ENCODE measurements at places on chromosomes 13 and 19.

DNA sequence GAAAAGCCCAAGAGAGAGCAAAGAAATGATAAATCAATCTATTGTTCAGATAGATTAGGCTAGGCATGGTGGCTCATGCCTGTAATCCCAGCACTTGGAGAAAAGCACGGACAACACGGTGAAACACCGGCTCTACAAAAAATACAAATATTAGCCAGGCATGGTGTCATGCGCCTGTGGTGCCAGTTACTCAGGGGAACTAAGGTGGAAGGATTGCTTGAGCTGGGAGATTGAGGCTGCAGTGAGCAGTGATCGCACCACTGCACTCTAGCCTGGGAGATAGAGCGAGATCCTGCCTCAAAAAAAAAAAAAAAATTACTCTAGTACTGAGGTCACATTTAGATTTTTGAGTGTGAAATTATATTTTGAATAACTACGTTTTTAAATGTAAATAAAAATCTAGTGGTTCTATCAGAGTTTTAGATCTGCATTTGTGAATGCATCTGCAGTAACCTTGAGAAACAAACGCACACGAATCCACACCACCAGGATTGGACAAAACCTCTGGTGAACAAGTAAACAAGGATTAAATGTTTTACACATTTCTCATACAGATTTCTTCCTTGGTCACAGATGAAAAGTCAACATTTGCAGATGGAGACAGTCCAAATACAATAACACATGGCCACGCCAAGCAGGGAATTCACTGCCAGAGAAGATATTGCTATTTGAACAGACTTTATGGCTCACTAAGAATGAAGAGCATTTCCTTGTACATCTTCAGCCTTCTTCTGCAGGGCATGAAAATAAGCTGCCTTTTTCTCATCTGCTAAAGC is 917.6 kb downstream of the PCDH9 start:
- no peak for DNase-seq

- no peak for DNase-seq
Observed at GRCh38 chr19:12261554-12261953, 33.1 kb downstream of the ZNF44 start.

DNA sequence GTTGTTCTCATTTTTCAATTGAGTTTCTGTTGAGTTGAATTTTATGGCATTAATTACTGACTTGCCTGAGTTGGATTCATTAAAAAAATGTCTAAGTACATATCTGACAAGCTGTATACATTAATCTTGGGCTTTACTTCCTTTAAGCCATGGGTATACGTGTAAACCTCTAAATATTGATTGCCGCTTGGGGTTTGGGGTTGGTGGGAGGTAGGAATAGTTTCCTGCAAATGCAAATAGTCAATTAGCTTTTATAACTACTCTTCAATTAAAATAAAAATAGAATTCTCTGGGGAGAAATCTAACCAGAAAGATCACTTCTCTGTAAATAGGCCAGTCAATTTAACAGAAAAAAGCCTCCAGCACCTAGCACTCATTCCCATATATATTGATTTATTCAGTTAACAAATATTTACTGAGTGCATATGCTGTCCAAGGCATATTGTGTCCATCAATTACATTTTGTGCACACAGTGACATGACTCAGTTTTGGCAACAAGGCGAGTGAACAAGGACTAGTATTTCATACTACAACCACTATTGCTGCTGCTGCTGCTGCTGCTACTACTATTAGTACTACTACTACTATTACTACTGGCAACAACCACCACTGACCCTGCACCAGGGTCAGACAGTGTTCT is 306.8 kb downstream of the RFC3 start:
- no peak for DNase-seq

GRCh38 chr13:29131881-29132668 is 311.9 kb downstream of the MTUS2 start:
- DNase-seq = no peak

DNA sequence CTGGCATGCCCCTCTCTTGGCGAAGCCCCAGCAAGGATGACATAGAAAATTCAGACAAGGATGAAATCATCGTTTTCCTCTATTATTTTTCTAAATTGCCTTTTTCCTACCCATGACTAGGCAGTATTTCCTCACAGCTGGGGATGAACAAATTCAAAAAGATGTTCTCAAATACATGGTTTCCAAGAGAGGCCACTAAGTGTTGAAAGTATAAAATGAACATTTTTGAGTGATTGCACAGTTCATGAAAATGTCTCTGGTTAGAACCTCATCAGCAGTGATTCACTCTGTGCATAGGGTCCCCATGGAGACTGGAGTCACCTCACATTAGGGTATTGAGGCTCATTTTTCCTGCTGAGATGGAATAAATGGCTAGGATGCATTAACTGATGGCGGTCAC is 373.7 kb downstream of the DNAJC15 start:
- no peak for DNase-seq

DNA sequence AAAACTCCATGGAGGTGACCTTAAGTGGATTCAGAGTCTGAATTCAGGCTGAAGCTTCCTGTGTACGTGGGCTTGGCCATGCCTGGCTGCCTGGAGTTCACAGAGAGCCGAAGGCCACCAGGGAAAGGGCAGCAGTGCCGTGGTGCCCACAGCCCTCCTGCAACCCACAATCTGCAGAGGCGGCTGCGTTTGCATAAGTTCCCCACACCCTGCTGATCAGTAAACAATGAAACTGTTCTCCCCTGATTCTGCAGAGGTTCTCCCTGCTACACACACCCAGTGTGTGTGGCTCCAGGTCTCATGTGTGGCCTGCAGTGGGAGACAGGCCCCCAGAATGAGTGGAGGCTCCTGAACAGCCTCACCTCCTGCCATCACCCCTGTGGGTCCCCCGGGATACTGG is 126.9 kb upstream of the SLC7A1 start:
- DNase-seq = no peak

All from SK-N-SH (cell line).